Stimulated activated naive CD8-positive, alpha-beta T cell treated with anti-CD3 and anti-CD28 coated beads, Interleukin-15, Interleukin-2, amounts not matched to agents 100 U/mL and 50 U/mL, for 24 hours (primary cell): ENCODE measurements at places on chromosomes 2 and 18.

GRCh38 chr18:21490748-21491147, 109.8 kb downstream of the ESCO1 start:
- DNase-seq, result no peak

GRCh38 chr18:45774065-45774521, 50.1 kb downstream of the SLC14A1 start:
- DNase-seq, result no peak

GRCh38 chr2:117071556-117072102, 742.9 kb upstream of the DDX18 start:
- no peak for DNase-seq

DNA sequence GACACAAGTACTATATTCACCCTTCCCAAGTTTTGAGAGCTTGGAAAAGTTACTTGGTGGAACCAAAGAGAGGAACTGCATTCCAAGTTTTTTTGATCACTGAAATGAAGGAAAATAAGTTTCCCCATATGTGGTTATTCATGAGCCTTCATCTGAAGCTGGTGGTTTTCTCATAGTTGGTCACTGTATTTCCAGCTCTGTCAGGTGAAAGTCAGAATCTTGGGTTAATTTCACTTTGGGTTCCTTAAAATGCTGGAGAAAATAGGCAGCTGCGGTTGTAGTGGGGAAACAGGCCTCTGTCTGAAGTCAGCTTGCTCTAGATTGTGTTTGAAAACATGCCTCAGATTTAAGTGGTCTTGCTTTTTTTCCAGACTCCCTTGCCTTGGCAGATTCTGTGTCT, 200.5 kb downstream of the HRH4 start:
- DNase-seq, result no peak

DNA sequence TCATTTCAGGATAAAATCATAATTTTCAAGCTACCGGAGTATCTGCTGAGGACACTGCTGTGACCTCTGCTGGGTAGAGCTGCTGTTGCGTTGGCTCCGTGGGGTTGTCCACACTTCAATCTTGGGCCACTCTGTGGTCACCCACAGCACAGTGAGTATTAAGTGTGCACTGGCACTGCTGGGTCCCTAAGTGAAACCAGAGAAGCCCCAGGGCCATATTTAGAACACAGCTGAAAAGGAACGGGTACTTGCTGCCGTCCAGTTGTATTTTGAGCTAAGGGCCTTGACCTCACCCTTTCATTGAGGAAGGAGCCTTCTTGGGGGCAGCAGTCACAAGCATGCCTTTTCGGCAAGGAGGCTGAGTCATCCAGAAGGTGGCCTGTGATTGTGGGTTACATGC, 10.1 kb downstream of the SLC9A4 start:
- no peak for DNase-seq

DNA sequence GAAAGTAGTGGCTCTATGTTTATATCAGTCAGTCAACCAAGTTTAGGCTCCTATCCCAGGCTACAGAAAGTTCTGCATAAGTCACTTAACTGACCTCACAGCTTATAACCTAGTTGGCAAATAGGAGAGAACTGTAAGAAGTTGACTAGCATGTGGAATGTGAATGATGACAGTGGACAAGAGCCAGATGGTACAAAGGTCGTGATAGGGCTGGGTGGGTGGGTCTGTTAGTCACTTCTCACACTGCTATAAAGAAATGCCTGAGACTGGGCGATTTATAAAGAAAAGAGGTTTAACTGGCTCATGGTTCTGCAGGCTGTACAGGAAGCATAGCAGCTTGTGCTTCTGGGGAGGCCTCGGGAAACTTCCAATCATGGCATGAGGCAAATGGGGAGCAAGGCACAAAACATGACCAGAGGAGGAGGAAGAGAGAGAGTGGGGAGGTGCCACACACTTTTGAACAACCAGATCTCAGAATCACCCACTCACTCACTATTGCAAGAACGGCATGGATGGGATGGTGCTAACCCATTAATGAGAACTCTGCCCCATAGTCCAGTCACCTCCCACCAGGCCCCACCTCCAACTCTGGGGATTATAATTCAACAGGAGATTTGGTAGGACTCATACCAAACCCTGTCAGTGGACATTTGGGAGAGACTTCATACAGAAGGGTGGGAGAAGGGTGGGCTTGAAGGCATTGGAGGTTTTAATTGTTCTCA, 68.8 kb downstream of the LTBP1 start:
- no peak for DNase-seq

- DNase-seq, result no peak
Observed at GRCh38 chr2:228673876-228674554, 492.5 kb upstream of the SPHKAP start.

- DNase-seq, result no peak
Observed at GRCh38 chr18:56986829-56987228, 160.1 kb upstream of the BOD1L2 start.

- DNase-seq, result no peak
Observed at GRCh38 chr2:74109551-74109950, 38.2 kb downstream of the BOLA3 start.

- no peak for DNase-seq
Observed at GRCh38 chr2:218878926-218879761, 1.5 kb upstream of the WNT10A start.

DNA sequence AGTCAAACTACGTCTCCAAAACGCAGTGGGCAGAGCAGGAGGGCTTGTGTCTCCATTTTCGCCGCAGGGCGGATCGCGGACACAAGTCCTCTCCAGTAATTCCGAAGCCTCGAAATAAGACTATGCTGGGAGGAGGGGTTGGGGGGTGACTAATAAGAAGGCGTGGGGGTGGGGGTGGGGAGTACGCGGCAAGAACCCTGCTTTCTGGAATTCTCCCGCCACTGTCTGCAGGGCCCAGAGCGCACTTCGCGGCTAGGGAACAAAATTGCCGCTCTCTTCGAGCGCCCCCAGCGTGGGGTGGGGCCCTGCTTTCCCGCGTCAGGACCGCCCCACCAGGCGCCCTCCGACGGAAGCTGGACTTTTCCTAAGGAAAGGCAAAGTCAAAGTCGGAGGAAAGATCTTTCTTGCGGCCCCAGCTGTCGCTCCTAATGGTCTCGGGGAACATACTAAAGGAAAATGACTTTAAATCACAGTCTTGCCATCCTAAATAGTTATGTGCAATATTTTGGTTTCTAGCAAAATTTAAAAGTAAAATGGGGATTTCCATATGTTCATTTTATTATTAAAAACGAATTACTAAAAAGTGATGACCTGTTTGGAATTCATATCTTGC, 11.9 kb downstream of the NR4A2 start:
- peak; percentile 19 for DNase-seq

- no peak for DNase-seq
Observed at GRCh38 chr2:98805412-98806171, 74.7 kb upstream of the MGAT4A start.

DNA sequence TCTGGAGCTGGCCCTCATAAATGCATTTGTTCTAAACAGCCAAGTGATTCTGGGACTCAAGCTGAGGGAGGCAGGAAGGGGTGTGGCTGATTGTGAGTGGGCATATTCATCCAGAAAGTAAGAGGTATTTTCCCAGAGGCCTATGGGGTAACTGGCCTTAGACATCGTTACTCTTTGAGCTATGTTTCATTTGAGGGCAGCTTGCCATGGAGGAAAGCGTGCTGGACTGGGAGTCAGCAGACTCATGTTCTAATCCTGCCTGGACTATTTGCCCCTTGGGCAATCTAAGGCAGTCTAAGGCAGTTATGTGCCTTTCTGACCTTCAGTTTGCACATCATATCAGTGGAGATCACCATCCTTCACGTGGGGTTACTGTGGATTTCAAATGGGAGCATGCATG, 93.5 kb upstream of the SLC14A2 start:
- no peak for DNase-seq

DNA sequence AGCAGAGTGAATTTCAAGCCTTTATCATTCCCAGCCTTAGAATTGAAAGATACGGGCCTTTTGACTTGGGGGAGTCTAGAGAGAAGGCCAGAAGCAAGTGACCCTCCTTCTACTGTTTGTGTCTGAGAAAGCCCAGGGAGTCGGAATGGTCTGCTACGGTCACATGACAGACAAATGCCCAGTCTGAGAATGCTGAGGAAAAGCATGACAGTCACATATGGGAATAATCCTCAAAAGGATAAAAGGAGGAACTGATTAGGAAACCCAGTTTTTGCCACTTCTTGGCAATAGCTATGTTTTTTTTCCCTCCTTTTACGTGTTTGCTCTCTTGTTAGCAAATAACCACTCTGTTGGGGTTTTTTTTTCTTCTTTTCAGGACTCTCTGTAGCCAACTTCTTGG, 38.1 kb upstream of the HNRNPA3 start:
- no peak for DNase-seq
